ENCODE measurements at places on chromosomes 12 and 14.
A peak's percentile ranks its signal among the peaks of the same experiment; 100 is the strongest.

DNA sequence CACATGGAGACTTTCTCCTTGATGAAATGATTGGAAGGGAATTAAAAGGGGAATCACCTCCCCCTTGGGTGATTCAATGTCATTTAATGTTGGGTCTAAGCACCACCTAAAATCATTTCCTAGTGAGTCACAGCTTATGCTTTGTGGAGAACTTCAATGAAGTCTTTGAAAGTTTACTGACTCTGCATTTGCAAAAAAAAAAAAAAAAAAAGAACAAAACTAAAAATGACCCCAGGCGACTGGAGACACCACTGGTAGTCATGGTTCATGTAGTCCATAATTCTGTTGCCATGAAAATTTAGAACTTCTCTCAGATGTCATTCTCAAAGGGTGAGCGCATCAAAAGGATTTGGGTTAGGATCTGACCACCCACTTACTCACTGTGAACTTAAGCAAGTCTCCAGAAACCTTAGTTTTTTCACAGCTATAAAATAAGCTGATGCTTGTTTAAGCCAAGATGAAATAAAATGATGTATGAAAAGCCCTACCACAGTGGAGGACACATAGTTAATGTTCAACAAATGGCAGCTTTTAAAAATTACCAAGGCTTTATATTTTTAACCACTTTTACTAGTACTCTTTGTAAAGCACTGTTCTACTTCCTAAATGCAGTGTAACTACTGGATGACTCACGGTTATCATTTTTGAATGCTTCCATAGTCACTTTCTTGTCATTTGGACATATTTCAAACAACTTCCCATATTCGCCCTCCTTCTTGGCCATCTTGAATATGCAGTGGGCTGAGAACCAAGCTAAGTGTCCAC is 18.1 kb upstream of the KSR2 start:
- no peak for DNase-seq

DNA sequence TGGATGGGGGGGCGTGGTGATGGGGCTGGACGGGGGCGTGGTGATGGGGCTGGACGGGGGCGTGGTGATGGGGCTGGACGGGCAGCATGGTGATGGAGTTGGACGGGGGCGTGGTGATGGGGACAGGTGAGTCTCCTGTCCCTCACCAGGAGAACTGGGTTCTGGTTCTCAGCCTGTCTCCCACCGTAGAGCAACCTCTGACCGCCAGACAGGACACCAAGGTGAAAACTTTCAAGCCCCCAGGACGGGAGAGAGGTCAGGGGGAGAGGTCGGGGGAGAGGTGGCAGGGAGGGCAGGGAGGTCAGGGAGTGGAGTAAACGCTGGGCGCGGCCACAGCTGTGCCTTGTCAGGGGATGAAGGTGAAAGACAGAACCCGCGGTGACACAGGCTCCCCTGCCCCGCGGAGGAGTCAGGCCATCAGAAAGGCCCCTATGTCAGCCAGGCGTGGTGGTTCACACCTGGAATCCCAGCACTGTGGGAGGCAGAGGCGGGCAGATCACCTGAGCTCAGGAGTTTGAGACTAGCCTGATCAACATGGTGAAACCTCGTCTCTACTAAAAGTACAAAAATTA is 84.6 kb downstream of the GALNT9 start:
- no peak for DNase-seq

DNA sequence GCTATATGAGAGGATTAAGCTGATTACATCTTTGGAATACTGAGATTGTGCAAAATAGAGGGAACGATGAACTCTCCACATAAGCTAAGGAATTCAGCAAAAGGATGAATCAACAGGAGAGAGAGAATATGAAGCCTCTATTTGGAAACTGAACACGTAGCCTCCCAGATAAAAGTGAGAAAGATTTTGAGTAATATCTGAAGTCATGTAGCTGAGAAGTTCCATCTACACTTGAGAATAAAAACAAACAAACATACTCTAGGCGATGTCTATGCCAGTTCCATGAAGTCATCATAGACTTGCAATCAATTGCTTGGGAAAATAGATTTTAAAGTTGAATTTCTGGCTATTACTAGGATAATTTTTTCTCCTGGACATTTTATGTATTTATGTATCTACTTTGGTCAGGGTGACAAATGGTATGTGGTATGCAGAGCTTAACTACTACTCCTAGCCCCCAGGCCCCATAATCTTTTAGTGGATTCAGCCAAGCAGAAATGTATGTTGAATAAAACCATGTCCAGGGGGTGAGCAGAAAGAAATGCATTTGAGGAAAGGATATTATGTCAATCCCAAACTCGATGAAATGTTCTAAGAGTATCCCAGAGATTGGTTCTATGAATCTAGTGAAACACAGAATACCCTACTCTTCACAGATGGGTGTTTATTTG is 627.4 kb downstream of the DIO2 start:
- DNase-seq: no peak

DNA sequence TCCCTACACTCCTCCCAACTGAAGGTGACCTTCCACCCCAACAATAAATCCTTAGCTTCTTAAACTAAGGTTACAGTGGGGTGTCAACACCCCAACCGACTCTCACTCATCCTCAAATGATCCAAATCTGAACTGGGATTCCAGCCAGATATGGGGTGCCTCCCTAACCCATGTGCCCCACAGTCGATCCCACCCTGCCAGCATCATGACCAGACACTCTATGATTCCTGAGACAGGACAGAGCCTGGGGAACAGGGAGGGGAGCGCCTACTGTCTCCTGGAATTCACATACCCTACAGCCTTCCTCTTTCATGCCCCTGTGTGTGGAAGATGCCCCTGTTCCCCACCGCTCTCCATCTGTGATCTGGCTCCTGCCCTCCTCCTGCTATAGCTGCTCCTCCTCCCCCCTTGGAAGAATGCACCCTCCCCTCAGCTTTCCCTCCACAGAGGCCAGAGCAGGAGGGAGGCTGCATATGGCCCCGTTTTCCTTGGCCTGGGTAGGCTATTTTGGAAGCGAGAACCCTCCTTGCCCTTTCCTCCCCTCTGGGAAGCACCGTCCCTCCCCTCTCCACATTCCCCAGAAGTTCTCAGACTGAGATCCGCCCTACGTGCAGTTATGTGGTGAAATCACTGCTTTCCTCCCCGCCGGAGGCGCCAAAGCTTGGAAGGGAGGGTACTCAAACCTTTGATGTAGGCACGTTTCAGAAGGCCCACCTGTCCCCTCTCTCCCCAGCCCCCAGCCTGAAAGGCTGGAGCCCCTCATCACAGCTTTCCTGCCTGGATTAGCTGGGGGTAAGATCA is 48.0 kb downstream of the SMUG1 start:
- no peak for DNase-seq

- DNase-seq: no peak
These were observed 97.2 kb downstream of the LGMN start for GRCh38 chr14:92651106-92651757.

- DNase-seq: no peak
These were observed 993.9 kb downstream of the GALC start for GRCh38 chr14:86999036-86999435.

DNA sequence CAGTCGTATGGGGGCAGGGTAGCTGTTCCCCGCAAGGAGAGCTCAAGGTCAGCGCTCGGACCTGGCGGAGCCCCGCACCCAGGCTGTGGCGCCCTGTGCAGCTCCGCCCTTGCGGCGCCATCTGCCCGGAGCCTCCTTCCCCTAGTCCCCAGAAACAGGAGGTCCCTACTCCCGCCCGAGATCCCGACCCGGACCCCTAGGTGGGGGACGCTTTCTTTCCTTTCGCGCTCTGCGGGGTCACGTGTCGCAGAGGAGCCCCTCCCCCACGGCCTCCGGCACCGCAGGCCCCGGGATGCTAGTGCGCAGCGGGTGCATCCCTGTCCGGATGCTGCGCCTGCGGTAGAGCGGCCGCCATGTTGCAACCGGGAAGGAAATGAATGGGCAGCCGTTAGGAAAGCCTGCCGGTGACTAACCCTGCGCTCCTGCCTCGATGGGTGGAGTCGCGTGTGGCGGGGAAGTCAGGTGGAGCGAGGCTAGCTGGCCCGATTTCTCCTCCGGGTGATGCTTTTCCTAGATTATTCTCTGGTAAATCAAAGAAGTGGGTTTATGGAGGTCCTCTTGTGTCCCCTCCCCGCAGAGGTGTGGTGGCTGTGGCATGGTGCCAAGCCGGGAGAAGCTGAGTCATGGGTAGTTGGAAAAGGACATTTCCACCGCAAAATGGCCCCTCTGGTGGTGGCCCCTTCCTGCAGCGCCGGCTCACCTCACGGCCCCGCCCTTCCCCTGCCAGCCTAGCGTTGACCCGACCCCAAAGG is 804 bp downstream of the GAPDH start:
- no peak for DNase-seq

DNA sequence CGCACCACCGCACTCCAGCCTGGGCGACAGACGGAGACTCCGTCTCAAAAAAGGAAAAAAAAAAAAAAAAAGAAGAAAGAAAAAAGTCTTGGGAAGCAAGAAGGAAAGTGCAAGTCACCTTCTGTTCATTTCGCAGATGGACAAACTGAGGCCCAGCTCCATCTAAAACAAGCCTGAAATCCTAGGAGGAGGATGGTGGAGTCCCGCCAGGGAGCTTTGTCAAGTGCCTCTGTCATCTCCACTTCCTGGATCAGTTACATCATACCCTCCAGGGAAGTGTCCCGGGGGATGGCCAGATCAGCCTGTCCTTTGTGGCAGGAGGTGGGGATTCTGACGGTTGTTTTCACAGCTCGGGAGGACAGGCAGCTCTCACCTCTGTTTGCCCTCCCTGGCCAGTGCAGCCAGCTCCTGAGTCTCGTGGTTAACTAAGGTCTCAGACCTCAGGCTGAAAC is 8.7 kb upstream of the SDSL start:
- no peak for DNase-seq

DNA sequence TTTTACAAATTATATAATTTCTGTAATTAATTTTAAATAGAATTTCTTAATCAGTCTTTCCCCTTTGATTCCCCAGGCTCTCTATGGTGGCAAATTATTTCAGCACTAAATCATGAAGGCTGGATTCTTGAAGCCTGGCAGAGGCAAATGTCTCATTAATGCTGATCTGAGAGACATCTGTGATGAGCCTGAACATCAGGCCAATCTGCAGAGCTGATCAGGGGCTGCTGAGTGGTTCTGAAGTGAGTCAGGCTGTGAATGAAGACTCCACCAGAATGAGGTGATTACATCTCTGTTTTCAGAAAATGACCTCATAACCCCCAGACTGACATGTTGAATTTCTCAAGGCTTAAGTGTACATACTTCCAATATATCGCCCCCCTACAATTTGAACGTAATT is 124.2 kb upstream of the MIS18BP1 start:
- no peak for DNase-seq

DNA sequence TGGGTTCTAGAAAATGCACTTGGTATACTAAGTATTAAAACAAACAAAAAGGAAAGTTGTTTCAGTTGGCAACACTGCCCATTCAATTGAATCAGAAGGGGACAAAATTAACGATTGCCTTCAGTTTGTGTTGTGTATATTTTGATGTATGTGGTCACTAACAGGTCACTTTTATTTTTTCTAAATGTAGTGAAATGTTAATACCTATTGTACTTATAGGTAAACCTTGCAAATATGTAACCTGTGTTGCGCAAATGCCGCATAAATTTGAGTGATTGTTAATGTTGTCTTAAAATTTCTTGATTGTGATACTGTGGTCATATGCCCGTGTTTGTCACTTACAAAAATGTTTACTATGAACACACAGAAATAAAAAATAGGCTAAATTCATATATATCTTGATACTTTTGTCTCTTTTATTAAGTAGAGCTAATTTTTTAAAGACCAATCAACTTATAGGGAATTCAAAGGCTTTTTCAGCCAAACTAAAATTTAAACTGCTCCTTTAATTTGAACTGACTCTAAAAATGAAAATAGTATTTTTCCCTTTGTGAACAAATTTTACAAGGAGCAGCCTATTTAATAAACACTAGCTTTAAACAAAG is 2.8 kb downstream of the FOXG1 start:
- no peak for DNase-seq

GRCh38 chr14:75752907-75753594 is 92.0 kb downstream of the TTLL5 start:
- DNase-seq: no peak

DNA sequence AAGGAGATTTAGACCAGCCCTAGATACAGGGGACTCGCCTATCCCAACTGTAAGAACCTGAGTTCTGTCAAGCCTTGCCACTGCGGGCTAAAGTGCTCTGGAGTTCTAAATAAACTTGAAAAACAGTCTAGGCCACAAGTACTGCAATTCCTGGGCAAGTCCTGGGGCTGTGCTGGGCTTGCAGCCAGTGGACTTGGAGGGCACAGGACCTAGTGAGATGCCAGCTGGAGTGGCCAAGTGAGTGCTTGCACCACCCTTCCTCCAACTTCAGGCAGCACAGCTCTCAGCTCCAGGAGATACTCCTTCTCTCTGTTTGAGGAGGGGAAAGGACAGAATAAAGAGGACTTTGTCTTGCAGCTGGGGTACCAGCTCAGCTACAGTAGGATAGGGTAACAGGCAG is 307.6 kb upstream of the FBXO33 start:
- no peak for DNase-seq

GRCh38 chr12:104680070-104680469 is 223.3 kb downstream of the CHST11 start:
- DNase-seq: no peak

DNA sequence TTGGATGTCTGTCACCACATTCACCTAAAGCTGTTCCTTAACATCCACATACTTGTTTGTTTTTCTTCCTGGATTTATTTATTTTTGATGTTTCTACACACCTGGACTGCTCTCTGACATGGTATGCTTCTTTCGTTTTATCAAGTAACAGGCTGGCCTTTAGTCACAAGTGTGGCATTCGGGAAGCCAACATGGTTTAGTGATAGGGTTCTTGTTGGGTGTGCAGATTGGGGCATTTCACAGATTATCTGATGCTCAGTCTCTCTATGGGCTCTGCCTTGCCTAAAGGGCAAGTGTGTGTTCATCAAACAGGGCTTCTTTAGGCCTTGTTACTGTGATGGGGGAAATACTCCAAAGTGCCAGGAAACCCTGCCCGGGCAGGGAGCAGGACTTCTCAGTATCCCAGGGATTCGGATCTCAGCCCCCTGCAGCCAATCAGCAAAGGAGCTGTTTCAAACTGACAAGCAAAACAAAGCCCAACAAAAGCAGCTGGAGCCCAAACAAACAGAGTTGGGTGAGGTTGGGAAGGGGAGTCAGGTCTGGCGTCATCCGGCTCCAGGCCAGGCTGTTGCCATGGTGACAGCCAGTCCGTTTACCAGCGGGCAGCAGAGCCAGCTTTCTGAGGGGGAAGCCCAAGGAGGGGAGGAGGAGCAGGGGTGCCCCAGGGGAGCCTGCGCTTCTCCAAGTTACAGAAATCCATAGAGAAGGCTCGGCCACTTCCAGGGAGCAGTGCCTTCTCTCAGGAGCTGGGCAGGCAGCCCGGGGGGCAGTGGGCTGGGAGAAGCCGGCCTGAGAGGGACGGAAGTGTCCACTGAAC is 31.9 kb downstream of the FOS start:
- peak; percentile 79 for DNase-seq

GRCh38 chr12:102051431-102051965 is 10.3 kb downstream of the WASHC3 start:
- no peak for DNase-seq

DNA sequence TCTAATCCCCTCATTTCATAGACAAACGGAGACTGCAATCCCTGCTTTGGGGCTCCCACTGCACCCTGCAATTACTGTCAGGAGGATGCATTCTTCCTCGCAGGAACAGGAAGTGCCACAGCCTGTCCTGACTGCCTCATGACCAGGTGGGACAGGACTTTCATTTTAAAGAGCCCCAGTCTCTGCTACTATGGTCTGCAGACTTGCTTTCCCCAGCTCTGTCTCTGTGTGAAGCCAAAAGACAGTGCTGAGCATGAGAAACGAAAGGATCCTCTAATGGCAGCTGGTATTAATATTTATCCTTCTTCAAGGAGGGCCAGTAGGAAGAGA is 60.0 kb upstream of the PNMA1 start:
- DNase-seq: no peak

GRCh38 chr12:5621329-5621728 is 189.4 kb downstream of the NTF3 start:
- no peak for DNase-seq

- no peak for DNase-seq
These were observed 110.2 kb downstream of the SNAPC1 start for GRCh38 chr14:61872452-61872851.
